ENCODE measurements at places on chromosomes 3 and 15.

GRCh38 chr15:64739156-64739555 lies 36.2 kb downstream of the RBPMS2 start:
- DNase-seq: no peak

DNA sequence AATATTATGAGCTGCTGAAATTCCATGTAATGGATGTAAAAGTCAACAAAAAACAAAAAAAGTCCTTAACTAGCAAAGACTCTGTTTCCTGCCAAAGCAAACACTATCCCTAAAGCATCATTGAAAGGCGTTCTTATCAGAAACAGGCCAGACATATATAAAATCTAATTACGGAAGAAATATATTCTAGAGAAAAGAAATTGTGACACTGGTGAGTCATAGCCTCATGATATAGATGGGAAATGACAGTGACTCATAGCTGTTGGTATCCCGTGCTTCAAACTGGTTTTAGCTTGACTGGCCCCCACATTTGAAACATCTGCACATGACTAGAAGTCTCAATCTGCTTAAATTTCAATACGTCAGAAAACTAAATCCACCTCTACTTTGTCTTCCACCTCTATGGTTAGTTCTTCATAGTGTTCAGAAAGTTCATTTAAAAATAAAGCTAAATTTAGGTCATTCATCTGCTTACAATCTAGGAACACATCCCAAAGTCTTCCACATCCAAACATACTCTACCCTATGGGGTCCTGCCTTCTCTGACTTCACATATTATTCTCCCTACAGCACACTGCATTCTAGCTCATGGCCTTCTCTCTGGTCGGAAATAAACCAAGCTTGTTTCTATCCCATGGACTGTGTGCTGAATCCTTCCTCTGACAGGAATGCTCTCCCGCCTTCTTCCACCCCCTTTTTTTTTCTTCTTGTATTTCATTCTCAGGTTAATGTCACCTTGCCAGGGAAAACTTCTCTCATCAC lies 456.3 kb upstream of the ARRDC4 start:
- DNase-seq: no peak

DNA sequence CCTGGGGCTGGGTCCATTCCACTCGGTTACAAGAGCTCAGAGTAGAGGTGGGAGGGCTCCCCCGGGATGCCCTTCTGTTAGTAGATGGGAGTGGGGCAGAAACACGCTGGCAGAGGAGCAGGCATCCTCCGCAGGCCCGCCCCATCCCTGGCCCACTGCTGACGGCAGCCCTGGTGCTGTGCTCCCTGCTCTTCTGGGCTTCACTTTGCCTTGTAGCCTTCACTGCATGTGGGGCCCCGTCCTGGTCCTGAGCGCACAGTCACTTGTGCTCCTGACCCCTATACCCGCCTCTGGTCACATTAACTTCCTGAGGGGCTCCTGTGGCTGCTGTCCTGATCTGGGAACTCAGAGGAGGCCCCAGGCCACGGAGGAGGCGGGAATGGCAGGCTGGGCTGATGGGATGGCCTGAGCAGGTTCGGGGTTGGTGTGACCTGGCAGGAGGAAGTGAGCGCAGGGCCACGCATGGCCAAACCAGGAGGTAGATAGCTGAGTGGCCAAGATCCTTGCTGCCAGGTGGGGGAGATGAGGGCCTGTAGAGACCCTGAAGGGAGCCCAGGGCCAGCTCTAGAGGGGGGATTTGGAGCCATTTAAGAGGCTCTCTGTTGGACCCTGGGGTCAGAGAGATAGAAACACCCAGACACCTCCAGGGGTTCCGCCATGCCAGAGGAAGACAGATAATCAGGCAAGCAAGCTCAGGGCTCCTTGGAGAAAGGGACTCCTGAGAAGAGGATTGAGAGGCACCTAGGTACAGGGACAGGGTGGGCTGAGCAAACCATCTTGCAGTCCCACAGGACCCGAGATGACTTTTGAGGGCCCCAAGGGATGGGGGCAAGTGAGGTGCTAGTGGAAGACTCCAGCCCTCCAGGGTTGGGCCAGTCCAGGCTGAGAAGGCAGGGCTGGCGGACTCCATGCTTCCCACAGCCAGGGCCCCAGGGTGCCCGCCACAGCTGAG lies 92.2 kb upstream of the PRR23E start:
- DNase-seq: no peak

GRCh38 chr3:105832644-105833043 lies 36.2 kb downstream of the CBLB start:
- no peak for DNase-seq

DNA sequence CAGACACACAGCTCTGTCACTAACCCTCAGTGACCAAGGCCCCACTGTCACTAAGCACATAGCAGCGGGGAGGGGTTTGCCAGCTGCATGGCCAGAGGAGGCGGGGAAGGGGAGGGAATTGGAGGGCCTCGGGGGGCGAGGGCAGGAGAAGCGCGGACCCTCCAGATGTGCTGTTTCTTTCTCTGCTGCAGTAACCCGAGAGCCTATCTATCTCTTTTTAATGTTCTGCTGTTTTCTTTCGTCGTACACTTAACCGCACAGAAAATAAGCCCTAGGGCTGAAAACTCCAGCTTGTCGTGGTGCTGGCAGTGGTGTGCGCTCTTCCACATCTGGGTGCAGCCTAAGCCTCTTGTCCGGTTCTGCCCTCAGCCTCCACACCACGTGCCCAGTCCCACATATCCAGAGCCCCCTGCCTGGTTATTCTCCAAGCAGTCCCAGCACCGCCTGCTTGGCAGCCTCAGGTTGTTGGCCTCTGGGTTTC lies 51.1 kb downstream of the BDH1 start:
- no peak for DNase-seq

DNA sequence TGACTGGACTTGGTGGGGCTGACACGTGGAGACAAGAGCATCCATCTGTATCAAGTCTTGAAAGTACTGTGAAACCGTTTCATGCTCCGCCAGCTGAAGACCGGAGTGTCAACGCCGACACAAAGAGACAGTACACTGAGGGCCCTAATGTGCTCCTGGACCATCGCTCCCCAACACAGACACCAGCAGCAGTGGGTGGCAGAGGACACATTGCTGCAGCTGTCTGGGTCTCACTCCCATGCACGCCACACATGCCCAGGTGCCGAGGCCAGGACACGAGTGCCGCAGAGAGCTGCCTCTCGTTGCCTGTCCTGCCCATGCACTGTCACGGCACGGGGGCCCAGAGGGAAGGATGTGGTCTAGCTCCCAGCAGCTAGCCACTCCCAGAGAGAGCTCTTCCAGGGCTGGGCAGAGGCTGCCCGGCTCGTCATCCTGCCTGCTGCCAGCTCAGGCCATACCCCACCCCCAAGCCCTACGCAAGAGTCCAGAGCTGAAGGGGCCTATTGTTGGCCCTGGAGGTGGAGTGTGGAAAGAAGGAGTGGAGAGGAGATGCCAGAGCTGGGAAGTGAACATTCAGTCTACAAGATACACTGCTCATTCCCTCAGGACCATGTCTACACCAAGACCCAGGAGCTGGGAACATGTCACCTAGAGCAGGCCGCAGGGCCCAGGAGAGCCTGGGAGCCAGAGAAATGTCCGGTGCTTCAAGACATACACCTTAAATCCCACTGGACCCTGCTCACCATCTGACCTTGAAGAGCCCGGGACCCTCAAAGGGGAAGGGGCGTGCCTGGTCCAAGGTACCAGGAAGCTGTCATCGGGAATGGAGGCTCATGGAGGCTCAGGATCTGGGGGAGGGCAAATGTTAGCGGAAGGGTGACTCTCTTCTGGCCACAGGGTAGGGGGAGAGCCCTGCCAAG lies 7.7 kb downstream of the TNK2 start:
- no peak for DNase-seq

DNA sequence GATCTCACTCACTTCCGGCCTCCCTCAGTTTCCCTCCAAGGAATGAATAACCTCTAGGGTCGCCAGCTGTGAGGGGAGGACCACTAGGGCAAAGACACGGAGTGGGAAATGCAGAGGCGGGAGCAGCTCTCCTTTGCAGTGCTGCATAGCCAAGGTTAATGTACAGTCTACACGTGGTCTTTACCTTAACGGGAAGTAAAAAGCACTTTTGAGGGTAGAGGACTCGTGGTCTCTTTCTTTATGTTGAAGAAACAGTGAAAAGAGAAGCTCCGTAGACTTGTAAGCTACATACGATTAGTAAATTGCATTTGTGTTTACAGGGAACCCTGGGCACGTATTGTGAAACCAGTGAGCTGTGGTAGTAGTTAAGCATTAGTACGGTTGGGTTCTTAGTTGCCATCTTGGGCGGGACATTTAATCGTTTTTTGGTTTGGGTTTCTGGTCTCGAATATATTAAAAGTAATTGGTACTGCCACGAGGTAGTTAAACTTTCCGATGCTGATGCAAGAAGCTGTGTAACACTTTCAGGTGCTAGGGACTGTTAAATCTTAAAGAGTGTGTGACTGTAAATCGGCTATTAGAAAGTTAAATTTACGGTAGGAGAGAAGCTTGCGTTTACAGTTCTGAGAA lies 828 bp downstream of the U2SURP start:
- DNase-seq: no peak

GRCh38 chr15:57312318-57313133 lies 63.8 kb upstream of the CGNL1 start:
- no peak for DNase-seq

DNA sequence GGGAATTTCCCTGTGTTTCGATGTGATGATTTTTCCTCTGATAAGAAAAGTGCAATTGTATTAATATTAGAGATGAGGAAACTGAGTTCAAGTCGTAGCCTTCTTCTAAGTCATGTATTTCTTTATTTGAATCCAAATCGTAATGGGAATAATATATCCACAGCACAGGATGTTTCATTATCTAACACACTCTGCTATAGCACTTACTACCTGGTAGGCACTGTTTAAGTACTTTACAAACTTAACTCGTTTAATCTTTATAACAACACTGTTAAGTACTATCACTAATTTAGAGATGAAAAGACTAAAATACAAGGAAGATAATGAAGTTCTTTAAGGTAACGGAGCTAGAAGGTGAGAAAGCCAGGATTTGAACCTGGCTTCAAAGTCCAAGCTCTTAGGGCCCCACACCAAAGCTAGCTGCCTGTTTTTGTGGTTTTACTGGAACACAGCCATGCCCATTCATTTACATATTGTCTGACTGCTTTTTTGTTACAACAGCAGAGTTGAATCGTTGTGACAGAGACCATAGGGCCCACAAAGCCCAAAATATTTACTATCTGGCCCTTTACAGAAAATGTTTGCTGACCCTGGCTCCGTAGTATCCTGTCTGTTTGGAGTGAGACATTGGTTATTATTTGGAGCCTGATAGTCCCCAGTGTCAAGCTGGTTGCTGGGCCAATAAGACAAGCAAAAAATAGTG lies 9.6 kb upstream of the ATP13A3 start:
- DNase-seq: no peak

- no peak for DNase-seq
Observed at GRCh38 chr3:13896473-13897154, 16.7 kb upstream of the WNT7A start.
